Urinary bladder (tissue), 4 donors: ENCODE measurements at places on chromosomes 3 and 15.

GRCh38 chr3:120469440-120469839 is 18.6 kb upstream of the FSTL1 start:
- no peak for DNase-seq

DNA sequence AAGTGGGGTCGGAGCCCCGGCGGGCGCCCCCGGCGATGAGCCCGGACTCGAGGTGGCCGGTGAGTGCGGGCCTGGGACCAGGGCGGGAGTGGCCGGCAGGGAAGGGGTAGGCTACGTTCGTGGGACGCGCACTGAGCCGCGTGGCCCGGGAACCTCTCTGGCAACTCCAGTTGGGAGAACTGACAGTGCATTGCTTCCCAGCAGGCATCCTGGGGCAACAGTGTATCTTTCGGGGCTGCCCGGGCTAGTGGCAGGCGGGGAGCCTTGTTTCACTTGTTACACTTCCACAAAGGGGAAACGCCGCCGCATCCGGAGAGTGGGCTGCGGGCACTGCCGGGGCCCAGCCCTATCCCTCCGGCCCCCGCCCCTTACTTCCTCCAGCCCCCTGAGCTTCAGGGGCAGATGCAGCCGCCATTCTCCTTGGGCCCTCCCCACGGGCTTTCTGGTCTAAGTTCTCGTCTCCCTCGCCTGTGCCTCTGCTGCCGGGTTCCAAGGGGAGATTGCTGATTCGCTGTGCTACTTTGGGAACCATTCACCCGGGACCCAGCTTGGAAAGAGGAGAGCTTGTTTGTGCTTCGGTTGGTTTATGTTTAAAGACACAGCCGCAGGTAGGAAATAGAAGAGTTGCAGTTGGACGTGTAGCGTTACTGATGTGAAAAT is 675 bp downstream of the BRPF1 start:
- no peak for DNase-seq

DNA sequence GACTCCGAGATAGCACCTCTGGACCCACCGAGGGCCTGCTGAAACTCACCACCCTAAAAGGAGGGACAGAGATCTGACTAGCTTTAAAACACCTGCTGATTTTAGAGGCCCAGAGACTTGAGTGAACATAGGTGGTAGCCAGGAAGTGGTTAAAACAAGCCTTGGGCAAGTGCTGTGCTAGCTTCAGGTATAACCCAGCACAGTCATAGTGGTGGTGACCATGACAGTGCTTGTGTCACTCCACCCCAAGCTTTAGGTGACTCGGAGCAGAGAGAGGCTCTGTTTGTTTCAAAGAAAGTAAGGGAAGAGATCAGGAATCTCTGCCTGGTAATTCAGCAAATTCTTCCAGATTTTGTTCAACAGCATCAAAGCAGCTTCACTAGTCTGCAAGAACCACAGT is 641.1 kb upstream of the BCHE start:
- DNase-seq, result no peak

- no peak for DNase-seq
Observed at GRCh38 chr3:46542801-46543201, 23.3 kb downstream of the LRRC2 start.

GRCh38 chr3:39414421-39414907 is 7.9 kb downstream of the RPSA start:
- no peak for DNase-seq

DNA sequence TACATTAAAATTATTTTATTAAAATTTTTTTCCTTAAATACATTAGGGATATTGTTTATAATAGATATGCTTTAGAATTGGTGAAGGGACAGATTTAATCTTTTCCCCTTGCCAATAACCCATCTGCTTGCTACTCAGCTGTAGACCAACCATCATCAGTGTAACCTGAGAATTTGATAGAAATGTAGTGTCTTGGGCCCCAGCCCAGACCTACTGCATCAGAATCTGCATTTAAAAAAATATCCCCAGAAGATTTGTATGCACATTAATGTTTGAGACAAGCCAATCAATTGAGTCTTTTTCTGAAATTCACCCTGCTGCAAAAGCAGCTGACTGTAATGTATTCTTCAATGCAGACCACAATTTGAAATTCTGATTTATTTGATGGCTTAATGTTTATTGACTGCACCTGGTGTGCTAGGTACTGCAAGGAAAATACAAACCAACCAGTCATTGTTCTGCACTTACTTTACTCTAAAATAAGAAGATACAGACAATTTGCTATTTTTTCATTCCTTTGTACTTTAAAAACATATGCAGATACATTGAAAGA is 190.7 kb upstream of the SGO1 start:
- DNase-seq, result no peak

DNA sequence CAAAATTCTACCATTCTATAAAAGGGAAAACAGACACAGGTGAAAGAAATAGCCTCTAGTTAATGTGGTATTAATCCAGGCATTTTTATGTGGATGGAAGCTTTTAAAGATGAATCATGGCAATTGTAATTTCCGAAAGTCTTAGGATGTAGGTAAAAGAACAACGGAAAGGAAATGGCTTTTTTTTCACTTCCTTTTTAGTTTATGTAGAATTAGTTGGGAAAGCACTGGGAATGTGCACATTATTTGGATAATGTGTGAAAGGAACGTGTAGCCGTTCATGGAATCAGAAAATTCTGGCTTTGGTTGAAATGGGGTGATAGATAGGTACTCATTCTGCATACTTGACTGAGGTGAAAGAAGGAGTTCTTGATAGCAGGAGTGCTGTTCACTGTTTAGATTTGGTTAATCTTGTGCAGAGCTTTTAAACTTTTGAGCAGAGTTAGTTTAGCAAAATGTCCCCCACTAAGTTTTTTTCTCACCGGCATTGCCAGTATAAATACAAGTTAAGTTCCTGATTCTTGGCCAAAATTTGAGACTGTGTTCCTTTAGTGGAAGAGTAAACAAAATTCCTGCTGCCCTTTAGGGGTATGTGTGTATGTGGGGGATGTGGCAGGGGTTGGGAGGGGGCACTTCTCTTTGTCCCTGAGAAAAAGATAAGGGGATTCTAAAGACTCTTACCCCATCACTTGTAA is 20.2 kb upstream of the UTS2B start:
- no peak for DNase-seq

DNA sequence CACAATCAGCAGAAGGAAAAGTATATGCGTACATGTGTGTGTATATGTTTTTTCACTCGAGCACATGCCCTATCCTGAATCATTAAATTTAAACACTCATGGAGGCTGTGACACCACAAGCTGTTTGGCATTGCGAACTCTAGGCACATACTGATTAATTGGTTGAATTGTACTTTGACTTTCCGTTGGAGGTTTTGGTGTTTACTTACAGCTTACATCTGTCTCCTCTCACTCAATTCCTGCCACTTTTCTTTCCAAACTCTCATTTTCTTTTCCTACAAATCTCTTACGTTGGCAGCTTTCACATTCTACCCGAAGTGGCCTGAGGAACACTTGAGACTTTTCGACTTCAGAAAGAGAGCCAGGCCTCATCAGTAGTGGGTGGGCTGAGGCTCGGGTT is 434.1 kb upstream of the SEMA6D start:
- DNase-seq, result no peak

GRCh38 chr3:196994056-196994455 is 25.4 kb upstream of the PIGZ start:
- no peak for DNase-seq

GRCh38 chr3:120457827-120458226 is 7.0 kb upstream of the FSTL1 start:
- DNase-seq, result no peak

GRCh38 chr3:76645724-76646123 is 394.2 kb upstream of the ROBO2 start:
- DNase-seq, result no peak

DNA sequence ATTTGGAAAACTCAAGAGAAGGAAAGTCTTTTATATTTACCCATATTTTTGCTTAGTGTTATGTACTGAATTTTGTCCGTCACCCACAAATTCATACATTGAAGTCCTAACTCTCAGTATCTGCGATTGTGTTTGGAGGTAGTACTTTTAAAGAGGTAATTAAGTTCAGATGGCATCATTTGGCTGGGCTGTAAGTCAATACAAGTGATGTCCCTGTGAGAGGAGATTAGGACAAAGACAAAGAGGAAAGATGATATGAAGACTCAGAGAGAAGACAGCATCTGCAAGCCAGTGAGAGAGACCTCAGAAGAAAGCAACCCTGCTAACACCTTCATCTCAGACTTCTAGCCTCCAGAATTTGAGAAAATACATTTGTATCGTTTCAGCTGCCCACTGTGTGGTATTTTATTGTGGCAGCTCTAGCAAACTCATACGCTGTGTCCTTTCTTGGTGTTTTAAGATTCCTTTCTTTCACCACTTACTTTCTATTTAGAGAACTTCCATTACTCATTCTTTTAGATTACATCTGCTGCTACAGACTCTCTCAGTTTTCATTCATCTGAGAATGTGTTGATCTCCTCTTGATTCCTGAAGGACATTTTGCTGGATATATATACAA is 17.0 kb downstream of the LRCH3 start:
- DNase-seq, result no peak

GRCh38 chr15:65008983-65009382 is 19.3 kb upstream of the SPG21 start:
- no peak for DNase-seq

DNA sequence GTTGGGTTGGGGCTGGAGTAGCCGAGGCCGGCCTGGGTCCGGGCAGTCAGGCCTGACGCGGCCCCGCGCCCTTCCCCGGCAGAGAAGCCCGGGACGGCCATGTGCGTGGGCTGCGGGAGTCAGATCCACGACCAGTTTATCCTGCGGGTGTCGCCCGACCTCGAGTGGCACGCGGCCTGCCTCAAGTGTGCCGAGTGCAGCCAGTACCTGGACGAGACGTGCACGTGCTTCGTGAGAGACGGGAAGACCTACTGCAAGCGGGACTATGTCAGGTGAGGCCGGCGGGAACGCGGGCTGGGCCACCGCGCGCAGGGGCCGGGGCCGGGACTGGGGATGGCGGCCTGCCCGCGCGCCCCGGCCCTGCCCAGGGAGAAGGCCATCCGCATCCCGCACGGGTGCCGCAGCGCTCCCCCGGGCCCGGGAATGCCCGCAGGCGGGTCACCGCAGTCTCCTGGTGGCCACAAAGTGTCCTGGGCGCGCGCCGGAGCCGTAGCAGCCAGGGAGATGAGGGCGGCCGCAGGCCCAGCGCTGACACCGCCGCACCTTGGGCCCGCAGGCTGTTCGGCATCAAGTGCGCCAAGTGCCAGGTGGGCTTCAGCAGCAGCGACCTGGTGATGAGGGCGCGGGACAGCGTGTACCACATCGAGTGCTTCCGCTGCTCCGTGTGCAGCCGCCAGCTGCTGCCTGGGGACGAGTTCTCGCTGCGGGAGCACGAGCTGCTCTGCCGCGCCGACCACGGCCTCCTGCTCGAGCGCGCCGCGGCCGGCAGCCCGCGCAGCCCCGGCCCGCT is 1.3 kb downstream of the ISL2 start:
- DNase-seq, result no peak

DNA sequence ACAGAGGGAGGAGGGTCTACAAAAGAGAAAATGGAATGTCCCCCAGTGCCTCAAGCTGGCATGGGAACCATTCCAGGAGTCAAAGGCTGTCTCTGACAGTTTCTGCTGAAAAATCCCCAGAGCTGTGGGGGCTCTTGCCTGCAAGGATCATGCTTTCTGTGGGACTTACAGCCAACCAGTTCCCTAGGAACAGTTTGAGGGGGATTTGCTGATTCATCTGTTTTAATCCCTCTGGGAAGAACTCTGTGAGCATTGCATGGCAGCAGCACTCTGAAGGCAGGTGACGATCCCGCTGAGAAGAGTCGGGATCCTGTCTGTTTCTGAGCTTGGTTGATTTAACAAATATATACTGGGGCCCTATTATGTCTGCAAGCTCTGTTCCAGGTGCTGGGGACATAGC is 176.0 kb downstream of the SSR3 start:
- no peak for DNase-seq

GRCh38 chr15:70559265-70560239 is 203.8 kb downstream of the UACA start:
- no peak for DNase-seq

DNA sequence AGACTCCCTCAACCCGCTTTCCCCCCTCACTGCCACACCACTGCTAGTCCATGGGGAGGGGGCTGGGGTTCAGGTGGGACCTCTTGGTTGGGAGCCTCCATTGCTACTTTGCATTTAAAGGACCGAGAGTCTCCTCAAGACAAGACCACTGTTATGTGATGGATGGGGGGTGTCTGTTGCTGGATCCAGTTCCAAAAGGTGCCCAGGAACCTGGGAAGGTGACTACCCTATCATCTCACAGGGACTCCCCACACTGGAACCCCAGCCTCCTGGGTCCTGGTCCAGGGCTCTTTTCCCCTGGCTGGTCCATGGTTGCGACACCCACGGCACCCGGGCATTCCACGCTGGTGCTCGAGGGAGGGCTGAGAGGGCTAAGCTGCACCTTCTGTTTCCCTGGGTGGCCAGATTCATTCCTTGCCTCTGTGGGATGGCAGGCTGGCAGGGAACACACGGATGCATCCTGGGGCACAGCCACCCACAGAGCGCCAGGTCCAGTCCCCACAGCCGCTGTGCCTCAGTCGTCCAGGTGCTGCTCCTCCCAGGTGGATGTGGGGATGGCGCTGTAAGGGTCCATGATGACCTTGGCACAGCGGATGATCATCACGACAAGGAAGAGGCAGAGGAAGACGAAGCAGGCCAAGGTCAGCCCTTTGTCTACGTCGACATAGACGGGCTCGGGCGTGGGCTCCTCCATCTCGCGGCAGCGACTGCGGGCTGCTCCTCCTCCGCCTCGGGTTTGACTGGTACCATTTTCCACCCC is 48.6 kb downstream of the FAH start:
- no peak for DNase-seq

GRCh38 chr3:151900884-151901643 is 27.6 kb downstream of the SUCNR1 start:
- DNase-seq, result no peak

GRCh38 chr15:99167201-99167600 is 62.3 kb downstream of the SYNM start:
- DNase-seq, result no peak

DNA sequence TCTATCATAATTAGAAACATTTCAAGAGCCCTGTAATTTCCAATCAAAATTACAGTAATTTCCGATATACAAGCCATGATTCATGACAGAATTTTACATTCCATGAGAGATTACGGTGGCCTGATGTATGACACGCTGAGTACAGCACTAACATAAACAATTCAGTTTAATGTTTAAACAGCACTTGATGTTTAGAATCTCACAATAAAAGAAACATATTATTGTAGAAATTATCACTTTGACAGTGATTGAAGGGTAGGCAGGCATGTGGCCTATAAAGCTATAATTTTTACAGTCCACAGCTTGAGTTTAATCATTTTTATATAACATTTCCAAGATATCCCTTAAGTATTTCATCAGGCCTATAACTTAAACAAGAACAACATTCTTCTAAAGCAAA is 48.5 kb downstream of the SATB1 start:
- no peak for DNase-seq

GRCh38 chr15:68314563-68314962 is 37.0 kb downstream of the FEM1B start:
- DNase-seq, result no peak

DNA sequence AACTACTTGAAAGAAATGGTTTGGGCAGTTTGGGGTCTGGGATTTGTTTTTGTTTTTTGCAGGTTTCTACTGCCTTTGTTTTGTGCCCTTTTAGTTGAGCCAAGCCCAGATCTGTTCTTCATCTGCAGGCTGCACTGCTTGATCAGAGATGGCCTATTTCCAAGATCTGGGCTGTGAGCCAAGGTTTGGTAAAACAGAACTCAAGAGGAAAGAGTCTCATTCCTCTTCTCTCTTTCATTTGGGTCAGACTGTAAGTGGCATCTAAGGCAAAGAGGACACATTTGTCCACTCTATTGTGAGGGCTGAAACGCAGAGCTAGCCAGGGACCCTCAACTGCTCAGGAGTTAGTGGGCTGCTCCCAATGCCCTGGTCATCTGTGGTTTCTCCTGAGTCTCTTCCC is 104.4 kb upstream of the UBE3A start:
- DNase-seq, result peak; percentile 13

- DNase-seq, result no peak
Observed at GRCh38 chr3:174120997-174121396, 723.5 kb downstream of the NLGN1 start.
